HT1080 (cell line): ENCODE measurements at places on chromosomes 5 and 9.
A peak's percentile ranks its signal among the peaks of the same experiment; 100 is the strongest.

- no peak for DNase-seq
Measured at GRCh38 chr9:100229561-100229960, 123.2 kb downstream of the TEX10 start.

- DNase-seq, result no peak
Measured at GRCh38 chr9:110531776-110532175, 47.8 kb downstream of the SVEP1 start.

DNA sequence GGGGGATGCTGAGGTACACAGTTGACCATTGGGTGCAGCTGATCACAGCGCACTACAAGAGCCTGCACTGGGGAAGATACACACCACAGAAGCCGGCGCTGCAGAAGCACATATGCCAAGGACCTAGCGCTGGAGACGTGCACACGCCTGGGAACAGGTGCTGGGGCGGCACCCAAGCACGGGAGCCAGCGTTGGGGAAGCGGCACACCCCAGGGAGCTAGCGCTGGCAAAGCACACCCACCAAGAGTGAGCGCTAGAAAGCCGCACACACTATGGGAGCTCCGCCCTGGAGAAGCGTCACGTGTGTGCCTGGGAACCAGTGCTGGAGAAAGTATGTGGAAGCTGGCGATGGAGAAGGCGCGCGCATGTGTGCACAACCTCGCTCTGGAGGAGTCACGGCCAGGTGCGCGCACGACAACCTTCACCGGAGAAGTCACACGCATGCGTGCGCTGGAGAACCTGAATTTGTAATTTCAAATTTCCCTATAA lies 4.5 kb downstream of the FANCC start:
- DNase-seq, result peak; percentile 6

GRCh38 chr9:90121762-90122161 lies 517.0 kb downstream of the GADD45G start:
- no peak for DNase-seq

DNA sequence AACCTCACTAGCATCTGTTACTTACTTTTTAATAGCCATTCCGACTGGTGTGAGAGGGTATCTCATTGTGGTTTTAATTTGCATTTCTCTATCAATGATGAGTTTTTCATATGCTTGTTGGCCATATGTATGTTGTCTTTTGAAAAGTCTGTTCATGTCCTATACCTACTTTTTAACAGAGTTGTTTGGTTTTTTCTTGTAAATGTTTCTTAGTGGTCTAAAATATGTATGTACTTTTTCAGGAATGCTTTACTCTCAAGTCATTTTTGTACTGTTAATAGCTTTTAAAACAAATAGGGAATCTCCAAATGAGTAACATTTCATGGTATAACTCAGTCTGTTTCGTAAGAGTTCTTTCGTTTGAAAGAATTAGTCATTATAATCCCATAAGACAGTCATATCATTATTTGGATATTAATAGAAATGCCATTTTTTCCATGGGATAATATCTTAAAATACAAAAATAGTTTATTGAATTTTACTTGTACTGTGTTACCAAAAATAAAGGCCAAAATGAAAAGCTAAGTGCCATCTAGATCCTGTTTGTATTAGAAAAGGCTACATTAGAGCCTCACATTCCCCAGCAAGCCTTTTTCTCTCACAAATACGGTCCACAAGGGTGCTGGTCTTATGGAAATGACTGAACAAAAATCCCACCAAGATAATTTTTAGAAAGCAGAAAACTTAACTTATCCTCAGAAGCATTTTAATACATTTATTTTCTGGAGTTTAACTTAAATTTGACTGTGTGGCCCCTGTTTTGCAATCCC lies 247.7 kb downstream of the PJA2 start:
- DNase-seq, result no peak

DNA sequence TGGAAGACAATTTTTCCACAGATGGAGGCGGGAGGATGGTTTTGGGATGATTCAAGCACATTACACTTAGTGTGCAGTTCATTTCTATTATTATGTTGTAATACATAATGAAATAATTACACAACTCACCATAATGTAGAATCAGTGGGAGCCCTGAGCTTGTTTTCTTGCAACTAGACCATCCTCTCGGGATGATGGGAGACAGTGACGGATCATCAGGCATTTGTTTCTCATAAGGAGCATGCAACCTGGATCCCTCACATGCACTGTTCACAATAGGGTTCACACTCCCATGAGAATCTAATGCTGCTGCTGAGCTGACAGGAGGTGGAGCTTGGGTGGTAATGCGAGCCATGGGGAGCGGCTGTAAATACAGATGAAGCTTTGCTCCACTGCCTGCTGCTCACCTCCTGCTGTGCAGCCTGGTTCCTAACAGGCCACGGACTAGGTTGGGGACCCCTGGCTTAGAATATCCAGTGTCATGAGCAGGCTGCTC lies 1.6 kb downstream of the STKLD1 start:
- peak; percentile 22 for DNase-seq

- DNase-seq, result peak; percentile 58
Measured at GRCh38 chr5:107476783-107477182, 194.0 kb downstream of the EFNA5 start.

- no peak for DNase-seq
Measured at GRCh38 chr9:127971357-127972235, 9.2 kb downstream of the EEIG1 start.

DNA sequence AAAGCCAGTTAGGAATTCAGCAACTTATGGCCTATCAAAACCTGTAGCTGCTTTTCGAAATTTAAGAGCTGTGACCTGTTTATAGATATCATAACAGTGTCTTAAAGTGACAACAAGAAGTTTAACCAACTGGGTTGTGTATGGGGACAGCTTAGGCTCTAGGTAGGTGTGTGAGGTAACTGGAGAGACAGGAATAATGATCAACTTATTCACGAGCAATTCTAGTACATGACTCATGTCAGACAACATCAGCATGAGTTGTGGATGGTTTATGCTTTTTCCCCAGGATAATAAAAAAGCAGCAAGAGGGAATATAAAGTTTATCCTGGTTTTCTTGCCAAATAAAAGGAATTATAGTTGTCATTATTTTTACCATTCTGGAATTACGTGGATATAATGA lies 88.6 kb downstream of the GDNF start:
- DNase-seq, result peak; percentile 28

DNA sequence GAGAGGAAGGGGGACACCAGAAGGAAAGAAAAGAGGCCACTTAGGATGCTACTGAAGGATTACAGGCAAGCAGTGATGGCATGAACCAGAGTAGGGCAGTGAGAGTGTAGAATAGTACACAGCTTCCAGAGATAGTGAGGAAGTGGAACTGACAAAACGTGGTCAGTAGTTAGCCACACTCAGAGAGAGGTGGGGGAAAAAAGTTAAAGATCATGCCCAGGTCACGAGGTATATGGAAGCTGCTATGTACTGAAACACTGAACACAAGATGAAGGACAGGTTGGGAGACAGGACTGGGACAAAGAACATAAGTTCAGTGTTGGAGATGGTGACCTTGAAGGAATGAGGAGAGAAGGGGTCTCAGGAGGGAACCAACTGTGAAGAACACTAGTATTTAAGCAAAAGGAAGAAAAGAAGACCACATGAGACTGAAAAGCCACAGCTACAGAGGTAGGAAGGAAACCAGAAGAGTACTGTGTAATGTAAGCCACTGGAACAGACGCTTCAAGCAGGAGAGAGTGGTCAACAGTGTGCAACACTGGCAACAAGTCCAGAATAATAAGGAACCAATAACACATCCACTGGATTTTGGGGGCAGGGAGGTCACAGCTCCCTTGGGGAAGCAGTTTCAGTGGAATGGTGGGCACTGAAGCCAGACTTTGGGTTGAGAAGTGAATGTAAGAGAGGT lies 45.5 kb downstream of the ELL2 start:
- DNase-seq, result no peak

DNA sequence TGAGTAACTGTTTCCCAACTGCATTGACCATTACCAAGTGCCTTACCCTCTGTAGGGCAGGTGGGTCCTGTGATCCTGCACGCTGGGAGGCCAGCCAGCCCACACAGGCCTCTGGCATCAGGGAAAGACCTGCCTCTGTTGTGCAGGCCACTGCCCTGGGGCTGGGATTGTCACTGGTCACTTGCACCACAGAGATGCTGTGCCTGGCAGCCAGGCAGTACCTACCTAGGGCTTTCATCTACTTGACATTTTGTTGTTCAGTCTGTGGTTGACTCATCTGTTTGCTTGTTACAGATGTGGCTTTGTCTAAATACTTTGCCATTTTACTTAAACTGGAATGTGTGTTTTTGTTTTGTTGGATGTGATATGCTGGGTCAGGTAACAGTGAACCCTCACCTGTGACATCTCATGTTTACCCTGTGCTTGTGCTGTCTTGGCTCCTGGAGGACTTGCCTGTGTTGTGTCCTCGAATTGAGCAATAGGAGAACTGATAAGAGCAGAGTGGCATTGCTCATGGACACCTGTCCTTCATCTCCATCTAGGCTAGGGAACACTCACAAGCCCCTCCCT lies 32.8 kb downstream of the SECISBP2 start:
- DNase-seq, result no peak

DNA sequence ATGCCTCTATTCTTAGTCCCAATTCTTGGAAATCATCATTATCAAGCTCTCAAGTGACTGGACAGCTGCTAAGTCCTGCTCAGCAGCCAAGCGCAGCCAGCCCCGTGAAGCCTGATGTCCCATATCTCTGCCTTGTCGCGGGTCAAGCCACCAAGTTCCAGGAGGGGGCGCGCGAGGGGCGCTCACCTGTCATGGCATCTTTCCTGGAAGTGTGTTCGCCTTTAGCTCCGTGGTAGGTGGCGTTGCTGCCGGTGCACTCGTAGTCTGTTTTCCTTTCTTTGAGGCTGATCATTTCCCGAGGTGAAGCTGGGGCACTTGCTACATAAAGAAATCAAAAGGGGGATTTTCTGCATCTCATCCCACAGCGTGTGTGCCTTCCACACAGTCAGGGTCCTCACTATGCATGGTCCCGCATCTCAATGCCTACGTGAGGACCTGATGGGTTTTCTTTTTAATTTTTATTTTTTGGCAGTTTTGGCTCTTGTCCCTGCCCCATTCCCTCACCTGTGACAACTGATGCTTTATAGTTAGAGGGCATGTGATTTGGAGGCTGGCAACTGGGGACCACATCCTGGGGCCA lies 227.0 kb upstream of the DAP start:
- peak; percentile 52 for DNase-seq

- no peak for DNase-seq
Measured at GRCh38 chr9:124122813-124123462, 111.4 kb downstream of the LHX2 start.

DNA sequence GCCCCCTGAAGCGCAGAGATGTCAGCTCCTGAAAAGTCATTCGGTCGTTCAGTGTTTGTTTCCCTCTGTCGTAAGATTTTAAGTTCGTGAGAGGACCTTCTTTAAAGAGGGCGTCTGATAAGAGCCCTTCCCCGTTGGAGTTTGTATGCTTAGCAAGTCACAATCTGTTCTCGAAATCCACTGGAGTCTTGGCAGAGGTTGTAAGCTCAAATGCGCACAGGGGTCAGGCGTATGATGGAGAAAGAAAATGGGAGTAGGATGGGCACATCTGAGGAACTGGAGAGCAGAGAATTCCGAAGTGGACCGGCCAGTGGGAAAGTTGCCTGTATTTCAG lies 710 bp downstream of the HSD17B4 start:
- no peak for DNase-seq

DNA sequence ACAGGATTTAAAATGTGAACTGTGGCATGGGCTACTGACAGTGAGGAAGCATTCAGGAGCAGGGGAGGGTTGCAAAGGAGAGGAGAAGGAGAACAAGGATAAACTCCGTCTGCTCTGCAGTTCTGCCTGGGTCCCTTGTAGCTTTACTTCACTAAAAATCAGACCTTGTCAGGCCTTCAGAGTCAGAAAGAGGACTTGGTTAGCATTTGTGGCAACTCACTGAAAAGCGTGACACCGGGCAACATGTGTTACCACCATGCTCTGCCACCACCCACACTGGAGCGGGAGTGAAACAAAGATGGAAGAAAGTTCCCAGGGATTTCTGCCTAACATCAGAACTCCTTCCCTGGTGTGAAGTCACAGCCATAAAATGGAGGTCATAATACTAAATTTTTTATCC lies 19.3 kb downstream of the FYB1 start:
- no peak for DNase-seq

DNA sequence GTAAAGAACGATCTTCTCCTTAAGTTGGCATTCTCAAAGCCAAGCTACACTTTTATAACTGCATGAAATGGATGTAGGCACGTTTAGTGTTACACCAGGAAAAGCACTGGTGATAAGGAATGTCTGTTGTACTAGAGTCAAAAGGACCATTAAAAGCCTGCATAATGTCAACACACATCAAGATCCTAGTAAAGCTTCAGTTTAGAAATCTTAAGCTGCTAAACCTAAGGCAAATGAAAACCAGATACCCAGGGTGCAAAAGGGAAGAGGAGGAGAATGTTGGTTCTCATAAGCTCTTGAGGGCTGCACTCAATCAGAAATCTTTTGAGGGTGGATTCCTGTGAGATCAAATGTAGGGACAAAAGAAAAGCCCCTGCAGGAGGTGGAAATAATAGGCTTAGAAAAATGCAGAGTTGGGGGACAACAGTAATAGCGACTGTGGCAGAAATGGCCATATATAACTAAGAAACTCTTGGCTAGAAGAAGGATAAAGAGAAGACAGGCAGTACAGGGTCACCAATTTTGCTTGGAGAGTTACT lies 148.2 kb downstream of the FBXL17 start:
- no peak for DNase-seq

DNA sequence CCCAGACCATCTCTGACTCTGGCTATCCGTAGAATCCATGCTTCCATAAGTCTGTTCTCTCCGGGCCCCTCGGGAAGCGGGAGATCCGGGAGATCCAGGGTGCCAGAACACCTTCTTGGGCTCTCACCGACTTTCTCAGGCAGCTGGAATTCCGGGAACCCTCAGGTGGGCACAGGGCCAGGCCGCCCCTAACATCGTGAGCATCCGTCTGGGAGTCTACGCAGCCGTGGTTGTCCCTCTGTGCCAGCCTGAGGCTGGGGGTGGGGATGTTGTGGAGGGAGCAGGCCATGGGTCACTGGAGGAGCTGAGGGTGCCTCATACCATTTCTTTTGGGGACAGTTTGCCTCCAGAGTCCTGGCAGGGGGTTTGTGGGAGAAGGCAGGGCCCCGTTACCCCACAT lies 92.3 kb upstream of the COL5A1 start:
- DNase-seq, result no peak

GRCh38 chr5:39328731-39329130 lies 35.6 kb downstream of the C9 start:
- no peak for DNase-seq

- peak; percentile 44 for DNase-seq
Measured at GRCh38 chr9:136644593-136645351, 17.9 kb upstream of the EGFL7 start.

- no peak for DNase-seq
Measured at GRCh38 chr9:82421498-82421897, 432.9 kb downstream of the SPATA31D1 start.

- no peak for DNase-seq
Measured at GRCh38 chr9:27184556-27185351, 75.7 kb downstream of the TEK start.

DNA sequence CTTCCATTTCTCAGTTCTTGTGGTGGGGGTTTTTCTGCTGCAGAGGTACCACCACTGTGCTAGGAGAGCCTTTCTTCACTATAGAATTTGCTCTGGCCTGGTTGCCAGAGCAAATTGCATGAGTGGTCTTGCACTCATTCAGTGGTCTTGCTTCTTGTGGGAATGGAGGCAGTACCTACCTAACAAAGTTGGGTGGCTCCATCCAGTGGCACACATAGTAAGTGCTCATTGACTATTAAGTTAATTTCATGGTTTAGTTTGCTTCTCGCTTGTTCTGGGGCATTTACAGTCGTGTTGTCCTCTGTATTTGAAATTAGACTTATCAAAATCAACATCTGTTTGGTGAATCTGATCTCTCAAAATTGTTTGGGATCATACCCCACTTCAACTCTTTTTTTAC lies 23.0 kb downstream of the SLC28A3 start:
- no peak for DNase-seq
